ENCODE measurements at places on chromosomes 1 and 21.

- no peak for DNase-seq
These were observed 82.5 kb downstream of the ST3GAL3 start for GRCh38 chr1:43789604-43790550.

- no peak for DNase-seq
These were observed 15.8 kb downstream of the RCSD1 start for GRCh38 chr1:167645625-167646414.

DNA sequence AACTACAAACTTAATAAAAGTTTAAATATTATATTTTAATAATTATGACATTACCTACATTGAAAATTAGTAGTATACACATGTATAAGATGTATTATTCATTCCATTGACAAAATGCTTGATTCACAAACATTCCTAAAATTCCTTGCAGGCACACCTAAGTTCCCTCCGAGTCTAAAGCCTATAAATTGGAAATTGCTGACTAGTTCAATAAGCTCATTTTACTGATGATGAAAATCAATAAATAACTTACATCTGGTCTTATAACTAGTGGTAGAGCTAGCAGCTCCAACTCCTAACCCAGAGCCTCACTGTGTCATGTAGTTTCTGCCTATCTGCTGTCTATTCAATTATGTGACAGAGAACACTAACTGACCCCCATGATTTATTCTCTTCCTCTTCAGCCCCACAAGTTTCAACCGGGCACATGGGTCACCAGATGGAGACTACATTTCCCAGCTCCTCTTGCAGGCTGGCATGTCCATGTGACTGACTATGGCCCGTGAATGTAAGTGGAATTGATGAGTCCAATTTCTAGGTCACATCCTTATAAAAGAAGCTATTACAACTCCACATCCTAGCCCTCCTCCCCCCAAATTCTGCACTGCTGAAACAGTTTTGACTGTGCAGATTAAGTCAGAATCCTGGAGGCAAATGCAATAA is 29.6 kb upstream of the LRRC8D start:
- DNase-seq = no peak

DNA sequence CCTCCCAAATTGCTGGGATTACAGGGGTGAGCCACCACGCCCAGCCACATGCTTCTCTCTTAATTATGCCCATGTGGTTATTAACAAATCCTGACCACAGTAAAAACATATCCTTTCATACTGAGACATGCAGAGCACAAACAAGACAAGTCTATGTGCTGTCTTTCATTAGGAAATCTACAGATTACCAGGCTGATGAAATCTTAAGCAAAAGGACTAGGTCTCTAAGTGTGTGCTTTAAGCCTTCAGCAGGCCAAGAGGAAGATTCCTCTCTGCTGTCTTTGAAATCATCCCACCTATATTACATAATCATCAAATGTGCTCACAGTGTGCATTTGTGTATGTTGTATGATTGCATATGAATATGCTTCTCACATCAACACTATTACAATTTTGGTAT is 419.3 kb downstream of the KCTD3 start:
- DNase-seq = no peak

DNA sequence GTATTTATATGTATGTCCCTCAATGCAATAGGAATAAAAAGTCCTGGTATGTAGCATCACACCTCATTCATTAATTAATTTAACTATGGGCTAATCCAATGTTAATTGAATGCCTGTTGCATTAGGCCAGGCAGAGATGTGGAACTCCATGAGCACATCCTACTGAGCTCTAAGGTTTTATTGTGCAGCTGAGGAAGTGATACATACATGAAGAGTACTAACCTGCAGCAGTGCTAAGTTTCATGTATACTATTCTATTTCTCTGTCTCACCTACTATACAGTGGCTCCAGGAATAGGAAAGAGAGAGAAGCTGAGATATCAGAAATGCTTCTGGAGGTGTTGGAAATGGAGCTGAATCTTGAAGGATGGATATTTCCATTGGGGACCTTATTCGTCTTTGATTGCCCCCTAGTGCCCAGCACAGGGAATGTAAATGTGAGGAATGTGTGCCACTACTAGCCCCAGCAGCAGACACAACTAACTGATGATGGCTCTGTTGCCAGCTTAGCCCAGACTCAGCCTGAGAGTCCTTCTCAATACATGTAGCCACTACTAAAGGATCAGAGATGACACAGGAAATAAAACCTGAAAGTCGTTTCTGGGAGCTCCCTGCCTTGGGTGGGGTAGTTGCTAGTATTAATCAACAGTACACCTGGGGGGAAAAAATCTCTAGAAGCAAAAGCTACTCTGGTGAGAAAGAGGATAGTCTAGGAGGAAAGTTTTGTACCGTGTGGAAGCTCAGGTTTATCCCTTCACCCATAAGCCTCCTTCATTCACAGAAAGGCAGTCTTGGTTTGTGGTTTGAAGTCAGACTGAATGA is 173.3 kb upstream of the FOXD3 start:
- DNase-seq = peak; percentile 73

DNA sequence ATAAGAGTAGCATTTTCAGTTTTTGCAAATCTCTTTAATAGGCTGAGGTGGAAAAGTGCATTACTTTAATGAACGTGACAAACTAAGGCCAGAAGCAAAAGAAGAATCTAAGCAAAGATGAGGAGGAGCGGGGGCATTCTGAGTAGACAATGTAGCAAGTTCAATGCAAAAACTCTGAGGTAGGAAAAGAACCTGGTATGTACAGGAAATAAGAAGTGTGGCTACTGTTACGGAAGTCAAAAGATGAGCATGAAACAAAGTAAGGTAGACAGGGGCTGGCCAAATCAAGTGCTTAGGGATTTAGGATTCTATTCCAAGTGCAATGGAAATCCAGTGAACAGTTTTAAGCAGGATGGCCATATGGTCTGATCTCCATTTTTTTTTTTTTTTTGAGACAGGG is 63.7 kb downstream of the TOR3A start:
- no peak for DNase-seq

GRCh38 chr1:244965185-244966030 is 101.1 kb upstream of the HNRNPU start:
- no peak for DNase-seq

DNA sequence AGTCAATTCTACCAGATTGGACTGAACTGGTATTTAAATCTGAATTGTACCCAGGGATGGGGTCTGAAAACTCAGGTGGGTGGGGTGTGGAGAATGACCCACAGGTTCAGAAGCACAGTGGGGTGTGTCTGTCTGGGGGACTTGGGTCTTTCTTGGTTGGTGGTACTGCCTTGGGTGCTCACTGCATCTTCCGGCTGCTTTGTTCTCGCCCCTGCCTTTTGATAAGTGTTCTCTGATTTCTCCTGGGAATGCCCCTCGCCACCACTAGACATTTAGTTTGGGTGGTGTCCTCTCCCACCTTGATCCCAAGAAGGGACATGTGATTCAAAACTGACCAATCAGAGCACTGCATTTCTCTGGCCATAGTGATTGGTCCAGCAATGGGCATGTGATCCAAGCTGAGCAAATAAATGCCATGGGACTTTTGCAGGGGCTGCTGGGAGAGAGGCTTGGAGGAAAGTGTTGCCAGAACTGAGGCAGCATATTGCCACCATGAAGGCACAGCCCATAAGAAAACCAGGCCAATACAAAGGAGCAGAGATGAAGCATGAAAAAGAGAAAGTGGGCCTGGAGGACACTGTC is 270.5 kb downstream of the NPHP4 start:
- no peak for DNase-seq

DNA sequence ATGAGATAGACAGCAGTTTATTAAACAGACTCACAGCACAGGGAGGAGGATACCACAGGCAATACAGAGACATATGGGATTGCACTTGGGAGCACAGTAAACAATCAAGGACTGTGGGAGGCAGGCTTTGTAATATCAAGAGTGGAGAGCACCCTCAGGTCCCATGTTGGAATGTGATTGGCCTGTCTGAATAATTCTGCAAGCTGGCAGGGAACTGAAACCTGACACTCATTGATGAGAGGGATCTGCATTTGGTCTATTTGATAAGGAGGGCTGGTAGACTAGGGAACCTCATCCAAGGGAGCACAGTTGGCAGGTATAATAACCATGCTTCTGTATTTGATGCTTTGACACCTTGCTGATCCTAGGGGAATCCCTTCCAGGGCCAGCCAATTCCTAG is 69.9 kb upstream of the PRMT6 start:
- DNase-seq = no peak

- DNase-seq = no peak
These were observed 45.1 kb downstream of the FYB2 start for GRCh38 chr1:56774067-56774609.

DNA sequence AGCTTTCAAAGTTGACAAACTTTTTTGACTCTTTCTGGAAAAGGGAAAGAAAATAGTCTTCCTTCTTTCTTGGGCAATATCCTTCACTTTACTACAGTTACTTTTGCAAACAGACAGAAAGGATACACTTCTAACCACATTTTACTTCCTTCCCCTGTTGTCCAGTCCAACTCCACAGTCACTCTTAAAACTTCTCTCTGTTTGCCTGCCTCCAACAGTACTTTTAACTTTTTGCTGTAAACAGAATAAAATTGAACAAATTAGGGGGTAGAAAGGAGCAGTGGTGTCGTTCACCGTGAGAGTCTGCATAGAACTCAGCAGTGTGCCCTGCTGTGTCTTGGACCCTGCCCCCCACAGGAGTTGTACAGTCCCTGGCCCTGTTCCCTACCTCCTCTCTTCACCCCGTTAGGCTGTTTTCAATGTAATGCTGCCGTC is 160.8 kb upstream of the SGIP1 start:
- DNase-seq = no peak

DNA sequence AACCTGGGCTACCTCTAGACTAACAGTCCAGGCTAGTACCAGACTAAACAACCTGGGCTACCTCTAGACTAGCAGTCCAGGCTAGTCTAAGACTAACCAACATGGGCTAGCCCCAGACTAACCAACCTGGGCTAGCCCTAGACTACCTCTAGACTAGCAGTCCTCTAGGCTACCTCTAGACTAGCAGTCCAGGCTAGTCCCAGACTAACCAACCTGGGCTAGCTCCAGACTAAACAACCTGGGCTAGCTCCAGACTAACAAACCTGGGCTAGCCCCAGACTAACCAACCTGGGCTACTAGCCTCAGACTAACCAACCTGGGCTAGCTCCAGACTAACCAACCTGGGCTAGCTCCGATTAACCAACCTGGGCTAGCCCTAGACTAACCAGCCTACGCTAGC is 2.0 kb downstream of the TFF2 start:
- DNase-seq = no peak

DNA sequence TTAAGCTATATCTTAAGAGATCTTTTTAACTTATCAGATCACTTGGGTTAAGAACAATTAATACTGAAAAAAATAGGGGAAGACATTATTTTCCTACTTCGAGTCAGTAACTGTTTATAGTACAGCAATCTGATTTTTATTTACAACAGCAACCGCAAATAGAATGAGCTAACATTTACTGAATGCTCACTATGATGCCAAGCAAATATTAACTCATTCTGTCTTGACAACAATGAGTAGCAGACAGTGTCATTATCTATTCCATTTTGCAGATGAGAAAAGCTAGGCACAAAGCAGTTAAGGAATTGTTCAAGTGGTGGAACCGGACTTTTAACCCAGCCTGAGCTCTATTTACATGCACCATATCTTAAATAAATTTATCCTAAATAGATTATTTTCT is 273.7 kb downstream of the NTNG1 start:
- no peak for DNase-seq

- no peak for DNase-seq
These were observed 279.2 kb downstream of the RPS6KC1 start for GRCh38 chr1:213330281-213330680.

All from NCI-H526 (cell line).